ENCODE measurements at places on chromosomes 4 and X.

DNA sequence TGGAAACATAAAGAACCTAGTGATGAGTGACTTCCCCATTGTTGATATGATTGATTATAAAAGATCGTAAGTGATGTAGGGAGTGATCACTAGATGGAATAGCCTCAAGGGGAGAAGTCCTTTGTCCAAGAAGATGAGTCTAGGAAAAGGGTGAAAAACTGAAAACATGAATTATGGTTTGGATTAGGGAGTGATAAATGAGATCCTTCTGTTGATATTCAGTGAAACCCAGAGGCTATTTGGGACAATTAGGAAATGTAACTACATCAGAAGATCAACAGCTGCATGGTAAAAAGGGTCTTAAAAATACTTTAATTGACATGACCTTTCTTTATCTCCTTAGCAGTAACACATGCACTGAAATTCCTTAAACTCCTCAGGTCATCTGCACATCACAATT is 124.0 kb upstream of the UNC5C start:
- no peak for DNase-seq

- DNase-seq, result no peak
Measured at GRCh38 chrX:25433307-25433706, 417.5 kb upstream of the ARX start.

DNA sequence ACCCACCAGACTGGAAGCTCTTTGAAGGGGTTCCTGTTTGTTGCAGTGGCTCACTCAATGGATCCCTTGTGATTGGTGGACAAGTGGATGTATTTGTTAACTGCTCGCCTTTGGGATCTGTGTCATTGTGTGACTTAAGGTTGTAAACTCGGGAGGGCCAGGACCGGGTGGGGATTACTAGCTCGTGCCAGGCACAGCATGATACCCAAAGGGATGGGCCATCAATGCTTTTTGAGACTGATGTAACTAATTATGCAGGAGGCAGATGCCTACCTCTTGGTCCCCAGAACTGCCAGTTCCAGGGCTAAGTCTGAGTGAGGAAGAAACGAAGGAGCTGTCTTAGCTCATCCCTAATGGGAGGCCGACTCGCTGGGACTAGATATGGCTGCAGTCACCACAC is 27.7 kb downstream of the UTP14A start:
- no peak for DNase-seq

DNA sequence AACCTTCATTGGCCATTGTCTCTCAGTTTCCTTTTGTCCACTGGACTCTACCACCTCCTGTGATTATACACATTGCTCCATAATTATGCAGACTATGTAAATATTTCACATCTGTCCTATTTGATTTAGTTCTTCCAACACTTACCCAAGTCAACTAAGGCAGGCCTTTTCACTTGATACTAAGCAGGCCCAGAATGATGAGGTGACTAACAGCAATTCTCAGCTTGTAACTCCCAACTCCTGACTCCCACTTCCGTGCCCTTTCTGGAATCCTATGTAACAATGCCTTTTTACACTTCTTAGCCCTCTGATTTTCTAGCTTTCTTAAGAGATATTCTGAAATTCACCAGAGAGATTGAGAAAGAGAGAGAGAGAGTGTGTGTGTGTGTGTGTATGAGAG is 6.6 kb downstream of the PAK3 start:
- no peak for DNase-seq

DNA sequence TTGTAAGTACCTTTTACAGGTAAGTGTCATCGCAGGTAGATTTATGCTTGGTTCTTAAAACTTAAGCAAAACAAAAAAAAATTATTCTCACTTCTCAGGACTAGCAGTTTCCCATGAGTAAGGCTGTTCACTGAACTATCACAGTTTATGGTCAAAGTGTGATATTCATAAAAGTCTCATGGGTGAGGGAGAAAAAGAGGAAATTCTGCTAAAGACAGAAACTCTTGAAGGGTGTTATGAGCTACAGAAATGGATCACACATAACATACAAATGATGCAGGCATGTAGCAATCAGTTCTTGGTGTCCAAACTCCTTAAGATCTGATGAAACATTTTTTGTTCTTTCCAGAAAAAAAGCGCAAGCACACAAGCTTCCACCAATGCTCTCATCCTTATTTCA is 8.5 kb downstream of the RAB9A start:
- no peak for DNase-seq

DNA sequence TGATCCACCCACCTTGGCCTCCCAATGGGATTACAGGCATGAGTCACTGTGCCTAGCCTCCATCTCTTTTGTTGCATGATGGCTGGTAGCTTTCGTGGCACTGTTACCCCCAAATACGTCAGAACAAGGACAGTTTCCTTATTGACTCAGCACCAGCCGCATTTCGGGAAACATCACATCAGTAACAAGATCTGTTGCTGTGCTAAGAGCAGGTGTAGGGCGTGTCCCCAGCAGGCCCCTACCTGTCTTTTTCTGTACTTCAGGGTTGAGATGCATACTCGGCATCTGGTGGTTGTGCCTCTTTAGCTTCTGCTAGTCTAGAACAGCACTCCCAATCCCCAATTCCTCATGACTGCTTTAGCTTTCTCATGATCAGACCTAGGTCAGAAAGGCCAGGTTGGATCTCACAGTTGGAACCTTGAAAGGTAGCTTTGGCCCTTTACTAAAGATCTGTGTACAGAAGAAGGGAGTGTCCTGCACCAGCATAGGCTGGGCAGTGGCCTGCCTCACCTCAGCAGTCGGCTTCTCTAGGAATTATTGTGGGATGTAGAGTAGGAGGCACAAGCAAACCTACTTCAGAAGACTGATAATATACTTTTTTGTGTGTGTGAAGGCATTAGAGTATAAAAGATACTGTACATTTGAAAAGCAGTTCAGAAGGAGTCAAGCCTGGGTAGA is 36.8 kb downstream of the NSD2 start:
- DNase-seq, result no peak

DNA sequence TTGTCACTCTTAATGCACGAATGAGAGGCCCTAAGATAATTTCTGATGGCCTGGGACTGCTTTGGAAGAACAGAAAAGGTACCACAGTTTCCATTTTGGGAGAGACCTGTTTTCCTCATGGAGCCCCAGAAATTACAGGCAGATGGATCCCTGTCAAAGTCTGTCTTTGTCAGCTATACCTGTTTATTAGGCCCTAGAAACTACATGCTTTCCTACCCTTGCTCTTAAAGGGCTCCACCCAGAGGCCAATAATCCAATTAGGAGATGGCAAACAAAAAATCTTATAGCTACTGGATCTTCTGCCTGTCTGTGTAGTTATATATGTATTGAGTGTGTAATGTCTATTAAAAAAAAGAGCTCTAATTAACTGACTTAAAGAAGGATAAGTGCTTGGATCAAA is 141.3 kb downstream of the NR3C2 start:
- no peak for DNase-seq

GRCh38 chrX:153381684-153382532 is 19.2 kb downstream of the PNMA6E start:
- peak; percentile 31 for DNase-seq

DNA sequence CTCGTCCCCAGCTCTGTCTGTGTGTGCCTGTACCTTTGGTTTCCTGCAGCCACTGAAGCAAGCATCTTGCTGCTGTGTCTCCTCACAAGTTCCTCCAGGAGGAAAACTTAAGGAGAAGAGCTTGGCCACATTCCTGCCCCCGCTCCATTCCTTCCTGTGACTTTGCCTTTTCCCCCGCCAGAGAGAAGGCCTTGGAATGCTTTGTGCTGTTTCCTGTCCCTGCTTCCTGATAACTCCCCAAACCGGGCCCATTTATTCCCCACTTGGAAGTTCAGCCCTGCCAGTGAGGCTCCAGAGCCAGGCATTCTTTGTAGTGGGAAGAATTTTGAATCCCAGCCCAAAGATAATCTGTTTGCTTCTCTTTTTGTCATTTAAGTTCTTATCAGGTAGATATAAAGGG is 33.1 kb downstream of the SMIM10L2A start:
- DNase-seq, result no peak

- no peak for DNase-seq
Measured at GRCh38 chr4:141158219-141158618, 24.9 kb upstream of the RNF150 start.

All from activated T-cell treated with anti-CD3 and anti-CD28 coated beads, Interleukin-2, amount 50 U/mL, for 72 hours (primary cell).